Panc1 (cell line): ENCODE measurements at places on chromosomes 6 and 20. TPM values are rescaled to one million over a fixed set of nuclear protein-coding genes. Genes with fewer than 3 reads are reported as not detected.

The TTK gene
- total RNA-seq = 35.5 TPM

The RSPO3 gene
- not detected for total RNA-seq

The MAS1 gene
- total RNA-seq = not detected

The WFDC10A gene
- total RNA-seq = not detected

The FAM209B gene
- not detected for total RNA-seq

The DNAJC5 gene
- total RNA-seq = 59.5 TPM

The TREML1 gene
- not detected for total RNA-seq

The ABHD16B gene
- not detected for total RNA-seq

The CYP39A1 gene
- 0.72 TPM for total RNA-seq
